ENCODE measurements at places on chromosomes 16 and 17.

- DNase-seq = no peak
Observed at GRCh38 chr16:65662256-65662655, 540.4 kb upstream of the CDH11 start.

GRCh38 chr17:57948555-57949420 is 6.4 kb downstream of the CUEDC1 start:
- DNase-seq = peak; percentile 53

DNA sequence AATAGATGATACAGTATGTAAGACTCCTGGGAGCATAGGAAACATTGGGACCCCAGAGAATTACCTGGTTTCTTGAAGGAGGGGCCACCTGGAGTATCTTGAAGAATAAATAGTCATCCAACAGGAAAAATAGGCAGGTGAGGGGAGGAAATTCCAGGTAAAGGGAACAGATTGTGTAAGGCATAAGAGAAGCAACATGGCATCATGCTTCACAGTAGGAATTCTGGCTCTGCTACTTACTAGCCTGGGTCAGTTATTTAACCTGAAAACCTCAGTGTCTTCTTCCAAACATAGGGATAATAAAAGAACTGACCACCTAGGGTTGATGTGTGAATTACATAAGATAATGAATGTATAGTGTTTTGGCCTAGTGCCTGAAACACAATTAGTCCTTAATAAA is 122.1 kb downstream of the CA10 start:
- no peak for DNase-seq

DNA sequence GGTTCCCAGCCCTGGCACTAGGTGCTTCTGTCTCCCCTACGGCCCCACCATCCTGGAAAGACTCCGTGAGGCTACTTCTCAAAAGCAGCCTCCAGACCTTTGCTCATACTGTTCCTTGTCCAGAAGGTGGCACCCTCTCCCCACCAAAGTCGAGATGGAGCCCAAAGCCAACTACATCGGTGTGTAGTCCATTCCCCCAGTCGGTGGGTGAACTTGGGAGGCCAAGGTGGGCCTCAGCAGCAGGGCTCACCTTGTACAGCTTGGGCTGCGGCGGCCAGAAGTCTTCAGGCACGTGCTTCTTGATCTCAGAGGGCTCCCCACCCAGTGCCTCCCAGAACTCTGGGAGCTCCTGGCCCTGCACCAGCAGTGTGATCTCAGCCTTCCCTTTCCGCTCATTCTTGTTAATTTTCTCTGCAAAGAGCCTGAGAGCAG is 10.2 kb downstream of the FLII start:
- DNase-seq = peak; percentile 62

- no peak for DNase-seq
Observed at GRCh38 chr17:15943971-15944758, 765 bp upstream of the ADORA2B start.

DNA sequence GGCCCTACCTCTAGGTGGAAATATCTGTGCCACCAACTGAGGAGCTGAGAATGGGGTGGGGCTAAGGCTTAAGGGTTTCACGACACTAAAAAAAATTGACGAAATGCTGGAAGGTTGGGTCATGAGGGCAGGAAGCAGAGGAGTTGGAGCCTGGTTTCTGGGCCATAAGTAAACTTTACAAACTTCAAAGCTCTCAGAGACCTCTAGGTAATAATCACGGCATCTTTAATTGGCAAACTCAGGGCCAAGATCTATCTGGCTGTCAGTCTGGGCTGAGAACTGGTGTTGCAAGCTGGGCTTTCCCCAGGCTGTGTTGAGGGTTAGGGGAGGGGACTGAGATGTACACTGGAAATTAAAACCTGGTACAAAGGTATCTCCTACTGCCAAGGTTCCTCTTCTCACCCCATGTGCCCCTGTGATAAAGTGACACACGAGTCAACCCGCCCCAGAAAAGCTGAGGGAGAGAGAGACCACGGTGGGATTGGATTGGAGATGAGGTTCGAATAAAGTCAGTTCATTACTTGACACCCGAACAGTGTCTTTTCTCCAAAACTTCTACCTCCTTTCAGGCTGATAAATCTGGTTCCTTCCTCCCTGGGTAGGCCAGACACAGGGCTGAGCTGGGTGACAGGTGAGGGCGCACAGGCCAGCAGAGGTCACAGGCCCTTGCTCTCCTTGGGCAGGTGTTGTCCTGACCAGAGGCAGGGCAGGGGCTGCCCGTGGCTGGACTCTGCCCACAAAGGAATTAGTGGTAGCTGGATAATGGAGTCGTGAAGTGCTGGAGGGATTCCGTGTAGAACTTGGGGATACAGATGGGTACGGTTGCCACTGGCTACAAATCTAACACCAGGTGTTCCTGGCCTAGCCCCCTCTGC is 4.0 kb upstream of the ZNF768 start:
- DNase-seq = peak; percentile 62

DNA sequence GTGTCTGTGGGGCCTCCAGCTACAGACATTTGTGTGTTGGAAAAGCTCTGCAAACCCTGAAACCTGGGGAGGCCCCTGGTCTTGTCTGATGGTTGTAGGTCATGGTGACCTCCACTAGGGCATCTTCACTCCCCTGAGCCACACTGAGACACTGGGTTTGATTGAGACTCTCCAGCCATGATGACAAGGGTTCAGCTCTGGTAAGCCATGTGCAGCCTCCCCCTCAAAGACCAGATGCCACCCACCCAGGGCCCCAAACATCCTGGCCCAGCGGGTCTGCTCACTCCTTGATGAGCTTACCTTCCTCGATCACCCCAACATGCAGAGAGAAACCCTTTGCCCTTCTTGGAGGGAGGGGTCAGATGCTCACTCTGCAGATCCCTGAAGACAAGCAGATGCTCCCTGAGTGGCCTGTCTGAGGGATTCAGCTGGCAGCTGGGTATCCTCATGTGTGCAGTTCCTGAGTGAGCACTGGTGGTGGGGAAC is 101.6 kb downstream of the METRNL start:
- DNase-seq = no peak
